ENCODE measurements at places on chromosomes 12 and 14.

DNA sequence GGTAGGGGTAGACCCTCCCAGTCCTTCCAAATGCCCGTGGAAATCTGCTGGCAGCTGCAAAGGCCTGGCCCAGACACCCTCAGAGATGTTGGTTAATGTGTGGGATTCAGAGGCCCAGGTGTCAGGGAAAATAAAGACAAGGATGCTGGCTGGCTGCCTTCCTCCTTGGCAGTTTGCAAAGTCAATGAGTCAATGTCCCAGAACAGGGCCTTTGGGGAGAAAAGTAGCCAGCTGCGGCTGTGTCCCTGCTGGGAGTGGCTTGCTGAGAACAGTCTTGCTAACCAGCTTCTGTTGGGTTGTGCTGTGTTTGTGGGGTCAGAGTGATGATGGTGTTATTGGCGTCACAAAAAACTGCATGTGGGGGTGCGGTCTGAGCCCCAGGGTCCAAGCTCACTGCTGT, 29.2 kb downstream of the GLRX5 start:
- peak; percentile 10 for DNase-seq

GRCh38 chr14:22589096-22589839, at the start of gene DAD1:
Gene DAD1, minus strand, starts transcription at chr14:22589224. Its CDS starts 67 bp downstream, at chr14:22589157.
- peak; percentile 100 for DNase-seq

DNA sequence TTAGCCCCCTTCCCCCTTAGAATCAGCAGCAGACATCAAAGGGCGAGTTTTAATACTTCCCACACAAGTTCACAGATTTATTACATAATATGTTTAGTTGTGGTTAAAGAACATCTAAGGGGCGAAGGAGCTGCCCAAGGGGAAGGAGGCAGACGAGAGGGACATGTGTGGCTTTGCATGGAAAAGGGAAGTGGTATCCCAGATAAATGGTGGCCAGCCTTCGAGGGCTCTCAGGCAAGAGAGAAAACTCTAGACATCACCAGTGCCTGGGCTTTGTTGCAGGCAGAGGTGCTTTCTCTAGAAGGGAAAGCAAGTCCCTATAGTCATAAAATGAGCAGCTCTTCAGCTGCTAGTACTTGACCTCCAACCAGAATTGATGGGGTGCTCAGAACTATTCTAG, 121.2 kb downstream of the CACNA1C start:
- DNase-seq: no peak

- DNase-seq: peak; percentile 9
Measured at GRCh38 chr12:126708492-126708896, 1558.5 kb upstream of the TMEM132C start.

DNA sequence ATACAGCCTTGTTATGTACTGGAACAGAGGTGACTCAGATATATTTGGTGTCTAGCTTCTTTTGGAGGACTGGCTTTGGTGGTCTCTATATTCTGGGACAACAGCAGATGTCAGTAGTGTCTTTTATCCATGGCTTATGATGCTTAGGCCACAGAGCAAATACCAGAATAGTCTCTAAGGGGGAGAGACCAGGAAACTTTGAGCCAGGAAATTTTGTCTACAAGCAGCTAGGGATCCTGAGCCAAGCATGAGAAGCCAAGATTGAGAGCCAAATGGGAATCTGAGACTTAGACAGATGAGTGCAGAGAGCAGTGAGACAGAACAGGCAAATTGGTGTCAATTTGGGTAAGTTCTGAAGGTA, 28.4 kb upstream of the PTPRR start:
- DNase-seq: no peak

DNA sequence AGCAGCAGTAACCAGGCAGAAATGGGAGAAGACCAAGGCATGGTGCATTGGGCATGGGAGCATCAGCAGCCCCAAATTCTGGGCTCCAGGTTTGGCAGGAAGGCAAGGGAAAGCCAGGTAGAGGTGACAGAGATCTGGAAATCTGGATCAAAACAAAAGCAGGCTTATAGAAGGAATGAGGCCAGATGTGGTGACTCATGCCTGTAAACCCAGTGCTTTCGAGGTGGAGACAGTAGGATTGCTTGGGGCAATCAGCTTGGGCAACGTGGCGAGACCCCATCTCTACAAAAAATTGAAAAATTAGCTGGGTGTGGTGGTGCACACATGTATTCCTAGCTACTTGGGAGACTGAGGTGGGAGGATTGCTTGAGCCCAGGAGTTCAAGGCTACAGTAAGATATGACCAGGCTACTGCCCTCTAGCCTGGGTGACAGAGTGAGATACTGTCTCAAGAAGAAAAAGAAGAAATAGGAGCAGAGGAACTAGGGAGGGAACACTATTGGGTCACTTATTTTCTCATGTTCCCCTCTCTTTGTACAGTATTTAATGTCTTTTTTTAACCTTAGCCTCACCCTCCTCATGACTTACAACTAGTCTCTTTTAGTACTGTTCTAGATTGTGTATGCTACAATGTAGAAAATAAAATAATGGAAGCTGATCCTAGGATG, 25.1 kb downstream of the SLC4A8 start:
- DNase-seq: peak; percentile 41

DNA sequence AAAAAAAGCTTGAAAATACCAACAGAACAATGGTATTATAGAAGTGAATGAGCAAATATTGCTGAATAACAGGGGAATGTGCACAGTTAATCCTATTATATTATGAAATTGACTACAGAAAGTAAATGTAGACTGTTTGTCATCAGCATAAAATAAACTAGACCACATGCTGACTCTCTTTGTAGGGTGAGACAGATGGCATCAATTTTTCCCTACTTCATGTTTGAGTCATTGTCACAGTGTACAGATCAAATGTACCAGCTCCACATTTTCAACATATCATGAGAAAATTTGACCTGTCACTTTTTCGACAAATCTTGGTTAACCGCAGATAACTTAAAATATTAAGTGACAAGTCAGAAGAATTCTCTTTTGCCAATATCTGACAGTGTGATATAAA, 421.0 kb downstream of the RPL10L start:
- no peak for DNase-seq

- no peak for DNase-seq
Measured at GRCh38 chr12:57872362-57872761, 25.8 kb upstream of the CTDSP2 start.

DNA sequence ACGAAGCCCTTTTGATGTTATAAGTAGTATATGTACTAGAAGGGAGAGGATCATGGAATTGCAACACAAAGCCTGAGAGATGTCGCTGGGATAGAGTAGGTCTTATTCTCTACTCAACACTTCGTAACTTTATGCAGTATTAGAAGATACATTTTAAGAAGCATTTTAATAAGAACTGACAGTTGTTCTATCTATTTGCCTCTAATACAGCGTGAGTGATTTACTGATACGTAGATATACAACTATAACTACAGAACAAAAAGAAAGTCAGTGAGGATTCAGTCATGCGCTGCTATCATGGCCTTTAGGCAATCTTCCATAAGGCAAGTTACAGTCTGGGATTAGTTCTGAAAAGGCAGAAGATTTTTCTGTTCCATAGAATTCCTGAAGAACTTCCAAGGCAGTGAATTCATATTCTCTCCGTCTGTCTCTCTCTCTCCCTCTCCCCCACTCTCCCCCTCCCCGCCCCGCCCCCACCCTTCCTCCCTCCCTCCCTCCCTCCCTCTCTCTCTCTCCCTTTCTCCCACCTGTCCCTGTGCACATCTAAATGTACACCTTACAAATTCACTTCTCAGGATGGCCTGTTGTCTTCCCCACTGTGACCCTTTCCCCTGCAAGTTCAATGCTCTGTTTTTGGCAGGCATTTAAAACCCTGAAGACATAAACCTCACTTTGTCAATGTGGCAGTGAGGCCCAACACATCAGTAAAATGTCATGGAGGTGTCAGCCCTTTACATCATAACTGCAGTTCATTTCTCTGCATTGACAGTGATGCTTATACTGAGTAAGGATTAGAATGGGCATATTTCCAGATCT, 470.6 kb downstream of the EGLN3 start:
- no peak for DNase-seq

GRCh38 chr12:48972213-48972951, 847 bp upstream of the WNT10B start:
- no peak for DNase-seq

DNA sequence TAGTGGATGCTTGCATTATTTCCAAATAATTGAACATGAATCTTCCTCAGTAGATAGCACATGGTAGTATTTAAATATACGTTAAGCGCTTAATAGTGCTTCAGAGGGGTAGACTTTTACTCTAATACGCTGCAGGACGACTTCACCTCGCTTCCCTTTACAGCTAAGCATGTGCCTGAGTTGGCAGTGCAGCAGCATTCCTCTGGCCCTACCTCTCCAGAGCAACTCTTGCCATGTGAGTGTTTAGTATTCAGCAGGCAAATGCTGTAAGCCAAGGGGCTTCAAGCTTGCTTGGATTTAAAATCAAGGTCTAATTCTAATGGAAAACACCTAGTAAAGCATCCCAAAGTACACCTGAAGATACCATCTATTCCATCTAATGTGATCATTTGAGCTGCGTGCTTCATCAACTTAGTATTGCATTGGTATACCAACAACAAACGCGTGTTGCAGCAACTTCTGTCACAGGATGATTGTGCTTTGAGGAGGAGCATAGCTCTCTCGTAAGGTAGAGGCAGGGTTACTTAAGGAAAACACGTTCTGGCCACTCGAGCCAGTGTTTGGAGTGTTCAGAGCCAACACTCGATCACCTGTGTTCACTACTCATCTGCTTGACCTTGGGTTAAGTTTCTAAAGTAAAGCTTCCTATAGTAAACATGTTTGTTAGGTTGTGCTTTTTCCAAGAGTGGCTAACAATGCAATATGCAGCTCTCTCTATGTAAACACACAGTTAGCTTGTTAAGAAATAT, 60.6 kb downstream of the PIWIL1 start:
- no peak for DNase-seq

- DNase-seq: no peak
Measured at GRCh38 chr14:82230748-82231147, 697.1 kb upstream of the SEL1L start.

GRCh38 chr14:61444215-61444768, 122.9 kb downstream of the PRKCH start:
- no peak for DNase-seq

- no peak for DNase-seq
Measured at GRCh38 chr12:18631339-18631738, 106.5 kb downstream of the PLCZ1 start.

- DNase-seq: peak; percentile 74
Measured at GRCh38 chr14:33686218-33686617, 264.7 kb downstream of the EGLN3 start.

- no peak for DNase-seq
Measured at GRCh38 chr14:98647754-98648153, 624.2 kb downstream of the BCL11B start.

- DNase-seq: peak; percentile 94
Measured at GRCh38 chr12:50016501-50017475, 8.5 kb downstream of the RACGAP1 start.

- DNase-seq: peak; percentile 76
Measured at GRCh38 chr14:103561381-103562178, 877 bp downstream of the BAG5 start.

DNA sequence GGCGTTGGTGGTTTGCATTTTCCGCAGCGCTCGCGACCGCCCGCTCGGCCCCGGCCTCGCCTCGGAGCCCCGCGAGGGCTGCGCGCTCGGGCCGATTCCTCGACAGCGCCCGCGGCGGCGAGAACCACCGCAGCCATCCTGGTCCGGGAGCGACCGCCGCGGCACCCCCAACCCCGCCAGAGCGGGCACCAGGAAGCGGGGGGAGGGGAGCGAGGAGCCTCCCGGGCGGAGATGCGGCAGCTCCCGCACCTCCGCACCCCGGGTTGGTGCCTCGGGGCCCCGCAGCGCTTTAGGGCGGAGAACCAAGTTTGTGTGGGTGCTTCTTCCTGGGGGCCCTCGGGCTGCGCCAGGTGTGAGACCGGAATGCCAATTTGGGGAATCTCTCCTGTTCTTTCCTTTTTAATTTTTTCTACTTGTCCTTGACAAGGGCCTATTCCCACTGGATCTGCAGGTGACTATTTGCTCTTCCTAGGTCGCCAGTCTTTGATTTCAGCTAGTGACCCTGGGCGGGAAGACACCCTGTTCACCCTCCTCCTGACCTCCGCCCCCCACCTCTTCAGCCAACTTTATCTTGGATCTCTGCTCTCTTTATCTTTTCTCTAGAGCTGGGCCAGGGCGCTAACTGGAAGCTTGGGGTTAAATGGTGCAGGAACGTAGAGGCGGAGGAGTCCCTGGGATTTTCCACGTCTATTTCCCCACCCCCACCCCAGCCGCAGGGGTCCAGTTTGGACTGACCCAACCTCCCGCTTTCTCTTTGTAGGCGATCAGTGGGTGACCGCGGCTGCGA, at the start of gene SOCS2:
Gene SOCS2 (plus strand): TSS at position 751 of the 787 bp plus-strand sequence. CDS start 223 bp downstream, outside the sequence.
- peak; percentile 31 for DNase-seq

DNA sequence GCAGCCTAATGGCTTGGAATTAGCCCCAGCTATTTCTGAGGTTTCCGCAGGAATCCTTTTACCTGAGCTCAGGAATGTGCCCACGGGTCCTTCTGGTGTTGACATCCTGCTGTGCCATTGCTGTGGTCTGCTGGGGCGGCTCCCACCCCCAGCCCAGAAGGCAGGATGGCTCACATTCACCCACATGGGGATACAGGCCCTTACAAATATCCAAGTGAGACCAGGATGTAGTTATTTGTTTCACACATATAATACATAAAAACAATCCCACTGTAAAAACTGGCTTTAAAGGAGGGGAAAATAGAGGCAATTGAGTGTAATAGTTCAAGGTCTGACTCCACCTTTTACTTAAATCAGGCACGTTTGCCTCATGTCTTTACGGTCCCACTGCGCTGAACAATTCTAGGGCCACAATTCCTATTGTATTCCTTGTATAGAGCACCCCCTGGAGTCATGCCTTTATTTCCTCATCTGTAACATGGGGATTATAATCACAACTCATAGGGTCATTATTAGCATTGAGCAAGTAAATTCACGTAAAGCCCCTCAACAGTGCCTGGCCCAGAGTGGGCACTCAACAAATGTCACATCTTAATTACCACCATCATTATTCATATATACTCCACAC, 57.2 kb upstream of the FICD start:
- no peak for DNase-seq

- DNase-seq: no peak
Measured at GRCh38 chr12:119423285-119423684, 88.8 kb downstream of the CCDC60 start.

- DNase-seq: peak; percentile 89
Measured at GRCh38 chr14:104680806-104681688, 8.4 kb upstream of the INF2 start.

DNA sequence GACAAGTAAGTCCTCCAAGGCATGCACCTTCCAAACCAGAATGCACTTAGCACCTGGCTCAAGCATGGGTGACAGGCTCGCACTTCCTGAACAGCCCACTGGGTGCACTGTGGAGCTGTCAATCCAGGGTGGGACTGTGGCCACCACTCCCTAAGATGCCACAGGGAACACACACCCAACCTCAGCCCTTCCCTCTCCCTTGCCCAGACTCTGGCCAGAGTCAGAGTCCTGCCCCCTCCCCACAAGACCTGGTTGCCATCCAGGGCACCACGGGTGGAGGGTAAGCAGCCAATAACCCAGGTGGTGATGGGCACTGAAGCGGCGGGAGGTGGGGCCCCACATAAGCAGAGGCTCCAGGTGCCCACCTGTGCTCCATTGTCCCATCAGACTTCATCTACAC, 160.6 kb downstream of the MYRFL start:
- no peak for DNase-seq

DNA sequence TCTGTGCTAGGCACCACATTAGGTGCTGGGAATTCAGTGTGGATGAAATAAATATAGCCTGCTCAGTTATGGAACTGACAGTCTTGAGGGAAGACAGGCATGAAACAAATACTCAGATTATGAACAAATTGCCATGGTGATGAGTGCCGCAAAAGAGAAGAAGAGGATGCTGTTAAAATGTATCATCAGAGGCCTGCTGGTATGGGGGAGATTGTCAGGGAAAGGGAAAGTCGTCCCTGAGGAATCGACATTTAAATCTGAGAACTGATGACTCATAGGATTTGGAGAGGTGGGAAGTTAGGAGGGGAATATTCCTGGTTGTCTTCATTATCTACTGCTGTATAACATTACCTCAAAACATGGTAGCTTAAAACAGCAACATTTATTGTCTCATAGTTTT, 42.0 kb downstream of the PPP1R36 start:
- no peak for DNase-seq

All from iris pigment epithelial cell (primary cell).